ENCODE measurements at places on chromosomes 7 and 10.

GRCh38 chr10:123007558-123008354 lies 839 bp downstream of the IKZF5 start:
- DNase-seq, result peak; percentile 38

- DNase-seq, result no peak
Observed at GRCh38 chr10:8321990-8322389, 267.5 kb downstream of the GATA3 start.

DNA sequence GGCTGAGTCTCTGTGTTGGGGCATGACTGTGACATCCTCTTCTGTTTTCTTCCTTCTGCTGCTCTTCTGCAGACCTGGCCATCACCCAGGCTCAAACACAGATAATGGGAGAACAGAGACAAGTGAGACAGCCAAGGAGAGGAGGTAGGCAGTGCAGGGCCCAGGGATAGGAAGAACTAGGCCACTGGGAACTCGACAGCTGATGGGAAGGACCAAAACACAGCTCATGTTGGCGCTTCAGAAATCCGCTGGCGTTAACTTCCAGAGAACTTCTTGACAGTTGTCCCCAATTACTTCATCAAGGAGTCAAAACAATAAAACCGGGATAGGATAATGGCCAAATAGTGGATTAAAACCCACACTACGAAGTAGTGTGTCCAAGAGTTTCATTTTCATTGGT lies 97.0 kb upstream of the PALS2 start:
- no peak for DNase-seq

DNA sequence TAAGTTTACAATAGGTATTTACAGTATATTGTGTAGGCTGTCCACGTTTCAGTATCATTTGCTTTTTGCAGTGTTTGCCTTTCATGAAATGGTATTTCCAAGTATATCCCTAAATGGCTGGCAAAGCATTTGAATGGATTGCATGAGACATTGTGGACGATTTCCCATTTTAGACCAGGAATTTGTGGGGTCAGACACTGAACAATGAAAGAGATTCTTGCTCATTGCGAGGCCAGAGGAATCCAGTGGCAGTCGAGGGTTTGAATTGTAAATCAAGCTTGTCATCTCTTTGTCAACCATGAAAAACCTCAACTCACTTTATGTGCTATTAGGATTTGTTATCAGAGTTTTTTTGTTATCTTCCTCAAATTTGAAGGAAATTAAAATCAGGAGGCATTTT lies 70.8 kb downstream of the CREB5 start:
- no peak for DNase-seq

- no peak for DNase-seq
Observed at GRCh38 chr7:44396931-44397545, 71.6 kb upstream of the CAMK2B start.

GRCh38 chr7:50416527-50417182 lies 33.5 kb downstream of the FIGNL1 start:
- DNase-seq, result no peak

DNA sequence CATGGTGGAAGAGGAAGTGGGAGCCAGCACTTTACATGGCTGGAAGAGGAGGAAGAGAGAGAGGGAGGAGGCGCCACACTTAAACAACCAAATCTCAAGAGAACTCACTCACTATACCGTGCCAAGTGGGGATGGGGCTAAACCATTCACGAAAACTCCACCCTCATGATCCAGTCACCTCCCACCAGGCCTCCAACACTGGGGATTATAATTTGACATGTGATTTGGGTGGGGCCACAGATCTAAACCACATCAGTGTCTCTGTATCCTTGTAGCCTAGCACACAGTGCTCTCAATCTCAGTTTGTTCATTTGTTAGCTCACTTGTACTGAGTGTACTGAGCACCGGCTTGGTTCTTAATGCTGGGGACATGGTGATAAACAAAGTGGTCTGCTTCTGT lies 228.3 kb downstream of the BUB3 start:
- DNase-seq, result no peak

GRCh38 chr7:20964281-20964918 lies 177.7 kb upstream of the SP8 start:
- DNase-seq, result no peak

Data from activated naive CD8-positive, alpha-beta T cell treated with anti-CD3 and anti-CD28 coated beads, Interleukin-2, amount 10 ng/mL, durations not matched to agents 7 days and 5 days (primary cell).